ENCODE measurements at places on chromosomes 6 and 20.

DNA sequence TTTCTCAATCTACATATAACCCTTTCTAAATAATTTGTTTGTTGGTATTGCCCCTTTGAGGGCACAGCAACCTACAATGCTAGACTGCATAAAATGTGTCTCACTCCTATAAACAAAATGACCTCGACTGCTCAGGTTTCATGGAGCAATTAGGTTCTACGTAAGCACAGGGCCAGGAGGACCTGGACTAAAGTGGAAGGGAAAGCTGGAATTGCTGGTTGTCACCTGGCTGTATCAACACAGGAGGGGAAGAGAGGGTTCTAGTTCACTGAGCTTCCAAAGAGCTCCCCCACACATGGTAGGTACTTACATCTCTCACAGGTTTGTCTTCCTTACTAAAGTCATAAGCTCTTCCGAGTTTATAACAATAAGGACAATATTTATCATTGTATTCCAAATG lies 51.0 kb downstream of the NCOA6 start:
- DNase-seq = no peak

- DNase-seq = no peak
These were observed 267.6 kb upstream of the ID4 start for GRCh38 chr6:19569563-19569962.

- DNase-seq = no peak
These were observed 222.3 kb downstream of the UBE3D start for GRCh38 chr6:82843291-82843885.

DNA sequence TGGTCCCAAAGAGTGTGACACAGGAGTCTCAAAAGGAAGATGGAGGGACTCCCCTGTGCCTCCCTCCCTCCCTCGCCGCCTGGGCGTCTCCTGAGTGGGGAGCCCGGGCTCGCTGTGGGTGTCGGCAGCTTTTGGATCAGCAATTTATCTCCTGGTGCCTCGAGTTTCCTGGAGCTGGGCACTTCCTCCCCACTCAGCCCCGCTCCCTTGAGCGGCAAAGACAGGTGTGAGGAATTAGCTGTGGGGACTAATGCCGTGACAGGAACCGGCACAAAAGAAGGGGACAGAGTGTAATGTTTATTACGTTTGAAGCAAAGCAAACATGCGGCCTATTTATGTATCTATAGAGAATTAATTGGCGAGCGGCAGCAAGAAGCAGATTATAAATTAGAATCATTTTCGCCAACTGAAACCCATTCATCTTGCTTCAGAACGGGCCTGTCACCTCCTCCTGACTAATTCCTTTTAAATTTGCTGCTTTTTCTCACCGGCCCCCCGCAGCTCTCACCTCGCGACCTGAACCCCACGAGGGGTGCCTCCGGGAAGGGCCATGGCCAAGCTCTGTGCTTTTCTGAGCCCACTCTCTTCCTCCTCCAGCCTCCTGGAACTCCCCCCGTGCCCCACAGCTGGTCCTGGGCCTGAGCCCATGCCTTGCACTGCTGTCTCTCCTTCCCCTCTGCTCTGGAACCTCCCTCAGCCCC lies 8.8 kb upstream of the CDH22 start:
- DNase-seq = peak; percentile 23

- DNase-seq = no peak
These were observed 279.6 kb downstream of the ADGB start for GRCh38 chr6:146878168-146878951.

GRCh38 chr20:32285621-32286371 lies 8.3 kb downstream of the KIF3B start:
- DNase-seq = no peak

GRCh38 chr6:37225350-37226169 lies 32.0 kb upstream of the TBC1D22B start:
- no peak for DNase-seq

GRCh38 chr20:36202891-36203338 lies 33.4 kb upstream of the AAR2 start:
- DNase-seq = no peak

DNA sequence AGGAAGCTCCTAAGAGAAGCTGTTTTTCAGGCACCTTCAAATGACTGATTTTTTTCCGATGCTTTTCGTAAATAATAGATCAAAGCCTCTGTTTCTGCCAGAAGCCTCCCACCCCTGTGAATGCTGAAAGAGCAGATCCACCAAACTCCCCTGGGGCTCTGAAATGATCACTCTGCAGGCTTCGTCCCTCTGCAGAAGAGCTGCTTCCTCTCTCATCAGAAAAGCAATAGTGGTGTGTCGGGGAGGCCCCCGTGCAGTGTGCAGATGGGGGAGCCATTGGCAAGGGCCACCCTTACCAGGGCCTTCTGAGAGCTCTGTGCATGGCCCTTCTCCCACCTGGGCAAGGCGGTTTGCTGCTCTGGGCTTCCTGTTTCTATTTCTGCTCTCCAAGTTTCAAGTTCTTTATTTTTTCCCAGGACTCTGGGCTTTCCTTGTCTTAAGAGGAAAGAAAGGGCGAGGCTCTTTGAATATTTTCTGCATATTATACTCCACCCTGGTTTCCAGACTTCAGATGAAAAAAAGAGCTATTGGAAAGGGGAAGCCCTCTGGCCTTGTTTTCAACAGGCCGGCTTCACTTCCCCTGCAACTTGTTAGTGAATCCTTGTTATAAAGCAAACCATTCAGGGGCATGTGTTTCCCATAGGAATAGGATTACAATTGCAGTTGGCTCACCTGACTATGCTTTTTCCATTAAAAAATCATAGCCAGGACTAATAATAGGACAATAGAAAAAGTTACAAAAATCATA lies 155.2 kb downstream of the TTLL2 start:
- DNase-seq = no peak

- no peak for DNase-seq
These were observed 278 bp downstream of the UST start for GRCh38 chr6:148747145-148747470.

GRCh38 chr20:18984238-18985200 lies 170.9 kb downstream of the SCP2D1 start:
- DNase-seq = peak; percentile 35

DNA sequence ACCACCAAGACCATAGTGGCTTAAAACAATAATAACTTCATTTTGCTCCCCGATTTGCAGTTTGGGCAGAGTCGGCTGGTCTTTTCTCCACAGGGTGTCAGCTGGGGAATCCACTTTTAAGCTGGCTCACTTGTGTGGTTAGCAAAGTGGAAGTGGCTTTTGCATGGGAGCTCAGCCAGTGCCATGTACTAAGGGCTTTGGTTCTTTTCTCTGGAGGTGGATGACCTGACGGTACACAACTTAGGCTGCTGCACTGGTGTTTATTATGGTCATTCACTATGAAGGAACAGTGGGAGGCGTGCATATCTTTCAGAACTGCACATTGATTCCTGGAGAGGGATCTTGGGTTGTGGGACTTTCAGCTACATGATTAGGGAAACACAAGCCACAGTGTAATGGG lies 141.0 kb downstream of the OR2B2 start:
- no peak for DNase-seq

DNA sequence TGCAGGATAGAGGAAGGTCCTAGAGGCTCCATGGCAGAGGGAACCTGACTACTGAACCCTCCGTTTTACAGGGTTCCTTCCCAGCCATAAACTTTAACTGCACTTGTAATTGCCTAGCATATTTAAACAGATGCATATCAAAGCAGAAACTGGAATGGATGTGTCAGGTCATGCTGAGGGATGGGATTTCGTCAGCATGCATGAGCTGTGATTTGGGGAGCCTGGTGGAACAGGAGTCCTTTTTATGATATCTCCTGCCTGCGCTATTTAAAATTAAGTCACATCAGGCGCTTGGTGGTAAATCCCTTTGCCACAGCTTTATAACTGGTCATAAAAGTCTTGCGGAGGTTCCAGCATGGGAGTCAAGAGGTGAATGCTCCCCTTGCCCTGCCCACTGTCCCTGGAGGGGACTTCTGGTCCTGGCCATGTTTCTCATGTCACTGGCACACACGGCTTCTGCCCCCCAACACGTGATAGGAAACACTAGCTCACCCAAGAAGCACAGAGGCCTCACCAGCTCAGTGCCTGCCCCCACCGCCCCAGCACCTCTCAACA lies 26.0 kb upstream of the PCMTD2 start:
- no peak for DNase-seq

GRCh38 chr6:146787876-146788508 lies 189.2 kb downstream of the ADGB start:
- DNase-seq = no peak

DNA sequence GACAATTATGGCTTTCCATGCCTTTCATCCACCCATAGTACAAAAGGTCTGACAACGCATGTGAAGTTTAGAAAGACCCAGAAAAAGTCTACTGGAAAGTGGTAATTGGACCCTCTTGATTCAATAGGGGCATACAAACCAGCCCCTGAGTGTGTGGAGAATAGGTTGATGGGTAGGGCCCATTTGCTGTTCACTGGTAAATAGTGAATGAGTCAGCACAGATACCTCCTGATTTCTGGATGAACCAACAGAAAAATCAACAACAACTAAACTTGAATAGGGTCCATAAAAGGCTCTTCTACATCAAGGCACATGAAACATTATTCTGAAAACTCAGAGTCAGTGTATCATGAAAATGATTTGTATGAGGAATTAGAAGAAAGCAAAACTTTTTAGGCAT lies 235.4 kb upstream of the SLC35B3 start:
- no peak for DNase-seq

GRCh38 chr20:23655491-23656211 lies 17.9 kb upstream of the CST3 start:
- no peak for DNase-seq

DNA sequence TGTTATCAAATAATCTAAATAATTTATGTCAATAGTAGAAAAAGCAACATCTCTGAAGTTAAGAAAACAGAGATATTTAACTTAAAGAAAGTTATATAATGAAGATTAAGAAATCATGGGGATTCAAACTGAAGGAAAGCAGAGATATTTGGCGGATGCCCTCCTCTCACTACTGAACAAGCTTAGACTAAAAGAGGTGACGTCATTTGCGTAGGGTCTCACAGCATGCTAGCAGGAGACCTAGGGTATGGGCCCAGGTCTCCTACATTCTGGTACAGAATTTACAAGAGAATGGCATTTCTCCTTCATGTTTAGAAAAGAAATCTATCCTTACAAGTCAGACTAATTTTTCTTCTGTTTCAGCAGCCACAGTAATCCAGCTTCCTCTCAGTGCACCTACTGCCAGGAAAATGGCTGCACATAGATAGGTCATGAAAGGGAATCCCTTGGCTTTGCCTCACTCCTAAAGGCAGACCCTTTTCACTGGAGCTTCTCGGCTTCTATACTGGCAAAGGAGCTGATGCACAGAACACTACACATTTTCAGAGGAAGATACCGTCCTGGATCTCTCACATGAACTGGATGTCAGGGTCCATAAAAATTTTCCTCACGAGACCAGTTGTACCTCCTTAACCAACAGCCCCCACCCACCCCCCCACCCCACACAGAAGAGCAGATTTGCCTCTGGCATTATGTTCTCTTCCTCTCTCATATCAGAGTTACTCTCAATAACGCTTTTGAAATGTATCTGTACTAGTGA lies 41.8 kb upstream of the DST start:
- no peak for DNase-seq

- no peak for DNase-seq
These were observed 317.1 kb downstream of the ESR1 start for GRCh38 chr6:152124429-152125074.

GRCh38 chr20:24581443-24582170 lies 112.2 kb downstream of the SYNDIG1 start:
- no peak for DNase-seq

DNA sequence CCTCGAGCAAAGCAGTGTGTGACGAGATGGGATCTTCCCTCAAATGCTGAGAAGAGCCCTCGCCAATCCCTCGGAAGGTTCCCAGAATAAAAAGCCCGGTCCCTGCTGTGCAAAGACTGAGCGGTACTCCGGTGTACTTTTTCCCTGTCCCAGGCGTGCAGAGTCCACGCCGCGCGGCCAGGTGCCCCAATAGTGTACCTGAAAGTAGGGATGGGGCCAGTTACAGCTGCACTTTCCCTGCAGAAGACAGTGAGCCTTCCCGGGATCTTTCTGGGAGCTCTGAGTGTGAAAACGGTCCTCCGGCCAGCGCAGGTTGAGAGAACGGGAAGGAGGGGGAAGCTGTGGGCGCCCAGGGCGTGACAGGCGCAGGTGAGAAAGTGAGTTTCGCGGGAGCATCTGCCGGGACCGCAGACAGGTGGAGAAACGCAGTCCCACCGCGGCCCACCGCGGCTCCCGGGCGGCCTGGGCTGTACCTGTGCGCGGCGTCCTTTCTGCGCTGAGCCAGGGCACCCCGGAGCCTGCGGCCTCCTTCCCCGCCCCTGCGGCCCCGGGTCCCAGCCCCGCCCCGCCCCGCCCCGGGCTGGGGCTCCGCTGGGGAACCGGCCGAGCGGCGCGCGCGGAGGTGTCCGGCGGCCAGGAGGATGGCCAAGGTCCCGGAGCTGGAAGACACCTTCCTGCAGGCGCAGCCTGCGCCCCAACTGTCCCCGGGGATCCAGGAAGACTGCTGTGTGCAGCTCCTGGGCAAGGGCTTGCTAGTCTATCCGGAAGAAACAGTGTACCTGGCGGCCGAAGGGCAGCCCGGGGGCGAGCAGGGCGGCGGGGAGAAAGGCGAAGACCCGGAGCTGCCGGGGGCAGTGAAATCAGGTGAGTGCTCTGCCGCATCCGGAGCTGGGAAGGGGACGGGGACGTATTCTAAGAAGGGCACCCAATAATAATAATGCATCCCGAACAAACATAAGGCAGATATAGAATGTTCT lies at the start of gene RFX6:
TSS of gene RFX6 (plus strand) at position 608 of the 977 bp plus-strand sequence. CDS start at position 642, 34 bp downstream.
- DNase-seq = no peak

GRCh38 chr6:108222504-108222903 lies 38.3 kb downstream of the SNX3 start:
- DNase-seq = no peak

- DNase-seq = no peak
These were observed 204.4 kb upstream of the PMEPA1 start for GRCh38 chr20:57914205-57914604.

DNA sequence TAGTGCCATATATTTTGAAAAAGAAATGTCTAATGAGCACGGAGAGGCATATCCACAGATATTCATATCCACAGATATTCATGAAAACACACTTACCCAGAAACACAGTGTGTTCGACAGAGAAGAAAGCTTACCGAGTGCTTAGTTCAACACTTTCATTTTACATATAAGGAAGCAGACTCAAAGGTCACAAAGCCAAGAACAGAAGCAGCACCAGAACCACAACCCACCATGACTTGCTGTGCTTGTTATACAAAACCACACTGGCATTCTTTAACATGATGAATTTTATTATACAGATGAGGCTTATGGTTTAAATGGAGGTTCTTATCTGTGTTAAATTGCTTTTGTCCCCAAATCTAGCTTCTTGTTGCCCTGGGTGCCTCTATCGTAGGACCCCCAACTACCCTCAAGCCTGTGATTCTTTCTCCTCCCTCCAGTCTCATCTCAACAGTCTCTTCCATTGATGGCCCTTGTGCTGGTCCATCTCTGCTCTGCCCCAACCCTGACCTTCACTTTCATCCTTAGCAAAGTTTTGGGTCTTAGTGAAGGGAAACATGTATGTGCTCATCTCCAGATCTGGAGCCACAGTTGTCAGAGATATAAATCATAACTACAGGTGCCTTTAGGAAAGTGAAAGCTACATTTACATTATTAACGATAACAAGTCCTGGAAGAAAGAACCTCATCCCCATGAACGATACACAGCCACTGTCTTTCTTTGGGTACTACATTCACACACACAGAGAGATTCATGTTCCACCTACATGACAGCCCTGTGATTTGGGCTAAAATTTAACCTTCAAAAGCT lies 40.0 kb downstream of the SF3B5 start:
- no peak for DNase-seq
